ENCODE measurements at places on chromosomes 16 and 17. TPM values are rescaled to one million over a fixed set of nuclear protein-coding genes. Genes with fewer than 3 reads are reported as not detected.

Gene SLFN14
- not detected for total RNA-seq

- DNase-seq: no peak
These were observed 80.2 kb downstream of the WWOX start for GRCh38 chr16:78179666-78180065.

- no peak for DNase-seq
These were observed 74.2 kb upstream of the DNAJA2 start for GRCh38 chr16:47047524-47048203.

- DNase-seq: no peak
These were observed 169.8 kb downstream of the AATF start for GRCh38 chr17:37118366-37119137.

DNA sequence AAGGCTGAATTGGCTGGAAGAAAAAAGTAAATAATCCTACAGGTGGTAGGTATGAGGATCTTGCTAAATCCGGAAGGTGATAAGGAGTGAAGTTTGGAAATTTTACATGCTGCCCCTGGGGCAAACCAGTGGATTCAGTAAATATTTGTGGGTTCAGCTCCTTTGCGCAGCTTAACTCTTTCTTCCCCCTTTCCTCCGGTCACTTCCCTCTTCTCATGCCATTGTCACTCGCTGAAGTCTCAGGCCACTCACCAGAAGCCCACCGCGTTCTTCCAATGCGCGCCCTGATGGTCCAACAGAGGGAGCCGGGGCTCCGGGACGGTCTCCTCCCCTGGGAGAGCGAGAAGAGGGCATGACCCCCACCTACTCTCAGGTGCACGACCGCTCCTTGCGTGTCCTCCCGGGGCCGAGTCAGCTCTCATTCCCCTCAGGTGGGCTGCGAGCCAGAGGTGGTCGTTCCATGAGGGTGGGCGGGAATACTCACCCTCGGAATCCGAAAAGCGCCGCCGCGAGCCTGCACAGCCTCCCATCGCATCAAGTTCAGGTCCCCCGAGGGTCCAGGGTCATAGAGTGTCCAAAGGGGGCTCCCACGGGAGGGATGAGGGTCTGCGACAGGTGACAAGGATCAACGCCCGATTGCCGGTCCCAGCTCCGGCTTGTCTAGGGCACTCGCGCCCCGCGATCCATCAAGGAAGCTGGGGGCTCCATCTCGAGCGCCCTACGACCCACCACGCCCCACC lies 474 bp downstream of the CLN3 start:
- DNase-seq: peak; percentile 48

DNA sequence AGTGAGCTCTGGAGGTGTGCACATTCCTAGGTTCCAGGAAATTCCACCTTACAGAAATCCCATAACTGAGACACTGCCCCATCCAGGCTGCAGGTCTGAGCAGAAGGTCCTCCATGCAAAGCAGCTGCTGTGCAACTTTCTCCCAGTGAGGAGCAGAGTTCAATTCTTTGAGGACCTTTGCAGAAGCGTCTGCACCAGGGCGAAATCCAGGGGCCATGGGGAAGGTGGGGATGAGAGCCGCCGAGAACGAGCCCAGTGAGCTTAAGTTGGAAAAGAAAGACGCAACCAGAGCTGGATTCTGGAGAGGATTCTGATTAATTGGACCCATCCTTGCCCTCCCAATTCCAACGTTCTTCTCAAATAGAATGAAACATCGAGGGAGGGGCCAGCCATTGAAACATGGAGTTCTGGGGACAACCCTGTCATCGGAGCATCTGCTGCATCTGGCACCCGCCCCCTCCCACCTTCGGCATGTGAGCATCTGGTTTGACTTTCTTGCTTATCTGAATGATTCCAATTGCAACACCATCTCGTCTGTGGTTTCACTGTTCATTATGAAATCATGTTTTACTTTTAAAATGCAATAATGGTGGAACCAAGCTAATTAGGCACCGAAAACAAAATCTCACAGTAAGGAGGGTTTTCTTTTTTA lies 190.6 kb upstream of the FOXF1 start:
- DNase-seq: no peak

DNA sequence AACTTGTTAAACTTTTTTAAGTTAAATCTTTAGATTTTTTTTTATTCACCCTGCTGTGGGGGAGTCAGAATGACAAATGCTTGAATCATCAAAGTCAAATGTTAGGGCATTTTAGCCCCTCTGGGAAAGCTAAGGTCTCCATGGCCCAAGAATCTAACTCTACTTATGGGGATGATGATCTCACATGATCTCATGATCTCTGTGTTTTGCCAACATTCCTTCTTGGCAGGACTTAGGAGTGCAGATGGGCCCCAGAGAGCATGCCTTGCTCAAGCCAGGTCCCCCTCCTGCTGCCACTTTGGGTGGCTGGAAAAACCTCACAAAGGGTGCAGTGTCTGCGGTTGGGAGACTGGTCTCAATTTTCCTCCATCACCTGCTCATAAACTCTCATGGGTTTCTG lies 108.6 kb downstream of the PRKCB start:
- DNase-seq: no peak

Gene DNAI2
- total RNA-seq: not detected

- DNase-seq: no peak
These were observed 9.9 kb downstream of the PRSS27 start for GRCh38 chr16:2710021-2710710.

DNA sequence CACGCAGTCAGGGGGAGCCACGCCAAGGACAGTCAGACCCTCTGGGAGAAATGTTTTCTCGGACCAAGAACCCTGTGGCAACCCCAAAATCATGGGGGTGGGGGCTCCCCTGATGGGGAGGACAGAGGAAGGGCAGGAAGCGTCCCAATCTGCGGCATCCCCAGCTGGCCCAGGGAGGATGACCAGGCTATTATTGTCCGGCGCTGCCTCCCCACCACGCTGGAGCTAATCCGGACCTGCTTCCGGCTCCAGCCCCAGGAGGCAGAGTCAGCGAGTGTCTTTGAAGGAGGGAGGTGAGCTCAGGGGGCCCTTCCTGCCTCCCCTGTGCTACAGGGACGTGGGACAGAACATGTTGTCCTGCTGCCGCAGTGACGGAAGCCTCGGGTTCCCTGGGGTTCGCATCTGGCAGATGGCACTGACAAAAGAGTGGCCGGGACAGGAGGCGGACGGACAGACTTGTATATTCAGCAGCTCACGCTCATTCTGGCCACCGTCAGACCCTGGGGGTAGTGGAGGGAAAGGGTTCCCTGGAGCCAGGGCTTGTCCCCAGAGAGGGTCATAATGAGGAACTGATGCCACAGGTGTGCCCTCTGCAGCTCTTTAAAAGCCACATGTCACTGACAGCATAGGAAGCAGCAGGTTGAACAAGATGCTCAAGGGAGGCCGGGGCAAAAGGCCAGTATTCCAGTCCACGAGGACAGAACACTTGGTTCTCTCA lies 54.3 kb upstream of the CDC42EP4 start:
- peak; percentile 49 for DNase-seq

GRCh38 chr17:50682938-50683337 lies 24.8 kb downstream of the ANKRD40 start:
- no peak for DNase-seq

Gene CES1
- total RNA-seq: 26.9 TPM

DNA sequence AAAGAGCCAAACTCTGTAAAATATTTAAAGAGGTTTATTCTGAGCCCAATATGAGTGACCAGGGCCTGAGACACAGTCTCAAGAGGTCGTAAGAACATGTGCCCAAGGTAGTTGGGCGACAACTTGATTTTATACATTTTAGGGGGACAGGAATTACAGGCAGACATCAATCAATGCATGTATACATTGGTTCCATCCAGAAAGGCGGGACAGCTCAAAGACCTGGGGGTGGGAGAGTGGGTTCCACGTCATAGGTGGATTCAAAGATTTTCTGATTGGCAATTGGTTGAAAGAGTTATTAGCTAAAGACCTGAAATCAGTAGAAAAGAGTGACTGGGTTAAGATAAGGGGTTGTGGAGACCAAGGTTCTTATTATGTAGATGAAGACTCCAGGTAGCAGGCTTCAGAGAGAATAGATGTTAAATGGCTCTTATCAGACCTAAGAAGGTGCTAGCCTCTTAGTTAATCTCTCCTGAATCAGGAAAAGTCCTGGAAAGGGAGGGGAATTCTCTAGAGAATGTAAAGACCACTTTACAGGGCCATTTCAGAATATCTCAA lies 32.4 kb downstream of the HSBP1 start:
- no peak for DNase-seq

DNA sequence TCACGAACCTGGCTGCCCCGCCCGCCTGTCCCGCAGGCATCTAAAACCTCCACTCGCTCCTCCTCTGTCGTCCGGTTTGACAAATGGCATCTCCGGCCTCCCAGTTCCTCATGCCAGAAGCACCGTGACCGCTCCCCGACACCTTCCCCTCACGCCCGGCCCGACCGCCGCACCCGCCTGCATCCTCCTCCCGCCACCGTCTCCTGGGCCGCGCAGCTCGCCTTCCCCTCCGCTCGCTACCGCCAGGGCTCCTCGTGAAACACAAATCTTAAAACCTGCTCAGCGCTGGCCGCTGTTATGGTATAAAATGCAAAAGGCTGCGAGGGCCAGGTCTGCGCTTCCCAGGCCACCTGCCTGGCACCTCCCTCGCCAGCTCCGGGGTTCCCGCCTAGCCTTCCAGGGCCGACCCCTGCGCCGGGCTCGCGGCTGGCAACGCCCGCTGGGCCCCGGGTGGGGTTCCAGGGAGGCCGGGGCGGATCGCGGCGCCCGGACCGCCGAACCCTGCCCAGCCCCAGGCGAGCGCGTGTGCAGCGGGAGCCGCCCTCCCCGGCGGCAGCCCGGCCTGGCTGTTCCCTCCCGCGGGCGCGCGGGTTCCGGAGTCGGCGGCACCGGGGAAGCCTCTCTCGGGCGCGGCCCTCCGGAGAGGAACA lies 488 bp downstream of the SPSB3 start:
- DNase-seq: no peak

Gene NHERF1
- total RNA-seq: 16.9 TPM

DNA sequence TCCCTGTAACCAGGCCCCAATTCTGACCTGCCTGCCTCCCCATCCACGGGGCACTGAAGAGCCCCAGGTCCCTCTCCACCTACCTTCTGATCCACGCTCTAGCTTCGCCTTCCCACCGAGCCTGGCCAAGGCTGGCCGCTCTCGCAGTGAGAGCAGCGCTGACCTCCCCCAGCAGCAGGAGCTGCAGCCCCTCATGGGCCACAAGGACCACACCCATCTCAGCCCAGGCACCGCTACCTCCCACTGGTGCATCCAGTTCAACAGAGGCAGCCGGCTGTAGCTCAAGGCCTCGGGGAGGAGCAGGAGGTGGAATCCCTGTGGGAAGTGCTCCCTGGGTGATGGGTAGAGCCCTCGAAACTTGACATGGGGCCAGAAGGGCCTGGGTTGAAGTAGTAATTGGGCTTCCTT lies 8.4 kb upstream of the PLEKHG4 start:
- no peak for DNase-seq

GRCh38 chr16:20175358-20175757 lies 101.7 kb upstream of the GPR139 start:
- no peak for DNase-seq

- peak; percentile 66 for DNase-seq
These were observed 26.2 kb upstream of the PIK3R5 start for GRCh38 chr17:8991514-8992285.

GRCh38 chr16:35516551-35516950 lies 2057.1 kb downstream of the TP53TG3F start:
- no peak for DNase-seq

- no peak for DNase-seq
These were observed 249.9 kb downstream of the FOXL1 start for GRCh38 chr16:86828202-86828601.

DNA sequence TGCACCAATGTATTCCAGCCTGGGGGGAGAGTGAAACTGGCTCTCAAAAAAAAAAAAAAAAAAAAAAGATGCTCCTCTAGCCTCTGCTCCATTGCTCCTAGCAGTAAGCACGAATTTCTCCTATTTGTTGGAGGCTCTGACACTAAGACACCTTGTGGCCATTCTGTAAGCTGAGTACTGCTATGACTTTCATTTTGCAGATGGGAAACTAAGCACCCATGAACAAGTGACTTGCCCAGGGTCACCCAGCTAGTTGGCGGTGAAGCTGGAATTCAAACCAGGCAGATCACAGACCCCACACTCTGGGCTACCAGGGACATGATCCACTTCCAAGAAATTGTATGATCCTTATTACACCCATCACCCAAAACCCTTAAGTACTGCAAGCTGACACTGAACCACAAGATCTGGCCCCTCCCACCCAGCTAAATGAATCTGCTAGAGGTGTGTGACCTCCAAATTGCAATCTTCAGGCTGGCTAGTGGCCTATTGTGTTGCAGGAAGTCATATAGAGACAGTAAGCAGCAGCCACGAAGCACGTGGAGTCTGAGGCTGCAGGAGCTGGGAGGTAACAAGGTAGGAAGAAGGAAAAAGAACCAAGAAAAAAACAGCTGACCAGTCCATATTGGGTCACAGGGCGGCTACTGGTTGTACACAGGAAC lies 209.4 kb downstream of the XYLT1 start:
- DNase-seq: no peak

GRCh38 chr16:86953631-86954391 lies 363.4 kb downstream of the C16orf95 start:
- no peak for DNase-seq

Gene CPHXL2
- not detected for total RNA-seq

GRCh38 chr17:70013911-70014310 lies 61.1 kb upstream of the KCNJ16 start:
- no peak for DNase-seq

- no peak for DNase-seq
These were observed 13.9 kb upstream of the PMP22 start for GRCh38 chr17:15278924-15279477.

DNA sequence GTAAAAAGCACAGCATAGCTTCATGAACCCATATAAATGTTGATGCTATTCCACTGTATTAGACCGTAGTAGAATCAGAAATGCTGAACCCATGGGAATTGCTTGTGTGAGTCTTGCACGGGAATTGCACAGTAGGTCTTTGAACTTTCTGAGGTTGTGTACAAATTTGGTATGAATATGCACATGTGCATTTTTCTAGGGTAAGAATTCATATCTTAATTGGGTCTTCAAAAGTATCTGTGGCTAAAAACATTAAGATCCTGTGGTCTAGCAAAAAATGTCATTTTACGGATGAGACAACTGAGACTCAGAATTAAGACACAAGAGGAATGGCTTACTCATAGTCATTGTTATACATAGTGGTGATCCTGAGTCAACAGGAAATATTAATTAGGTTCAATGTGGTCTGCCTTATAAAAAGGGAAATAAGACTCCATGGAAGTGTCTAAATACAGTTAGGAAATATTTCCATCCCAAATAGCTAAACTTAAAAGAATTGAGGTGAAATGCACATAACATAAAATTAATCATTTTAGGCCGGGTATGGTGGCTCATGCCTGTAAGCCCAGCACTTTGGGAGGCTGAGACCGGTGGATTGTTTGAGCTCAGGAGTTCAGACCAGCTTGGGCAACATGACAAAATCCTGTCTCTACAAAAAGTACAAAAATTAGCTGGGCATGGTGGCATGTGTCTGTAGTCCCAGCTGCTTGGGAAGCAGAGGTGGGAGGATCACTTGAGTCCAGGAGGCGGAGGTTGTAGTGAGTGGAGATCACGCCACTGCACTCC lies 22.8 kb downstream of the TAOK1 start:
- DNase-seq: no peak

Gene ITGAD
- total RNA-seq: not detected

GRCh38 chr17:38693700-38694329 lies 11.3 kb upstream of the MLLT6 start:
- peak; percentile 96 for DNase-seq

GRCh38 chr17:15411384-15412198 lies 55.8 kb downstream of the CDRT4 start:
- DNase-seq: peak; percentile 54

Gene KCNJ12
- total RNA-seq: 11.8 TPM

Gene SERPINF2
- 11.8 TPM for total RNA-seq

Gene NLRC3
- total RNA-seq: 0.85 TPM

- no peak for DNase-seq
These were observed 62.5 kb upstream of the TOB1 start for GRCh38 chr17:50928646-50929045.

Measured in uterus (tissue), 4 donors.